ENCODE measurements at places on chromosomes 2 and 18.

- no peak for DNase-seq
Observed at GRCh38 chr2:123999681-124000080, 25.4 kb upstream of the CNTNAP5 start.

GRCh38 chr2:212733273-212733672 is 194.7 kb upstream of the ERBB4 start:
- no peak for DNase-seq

DNA sequence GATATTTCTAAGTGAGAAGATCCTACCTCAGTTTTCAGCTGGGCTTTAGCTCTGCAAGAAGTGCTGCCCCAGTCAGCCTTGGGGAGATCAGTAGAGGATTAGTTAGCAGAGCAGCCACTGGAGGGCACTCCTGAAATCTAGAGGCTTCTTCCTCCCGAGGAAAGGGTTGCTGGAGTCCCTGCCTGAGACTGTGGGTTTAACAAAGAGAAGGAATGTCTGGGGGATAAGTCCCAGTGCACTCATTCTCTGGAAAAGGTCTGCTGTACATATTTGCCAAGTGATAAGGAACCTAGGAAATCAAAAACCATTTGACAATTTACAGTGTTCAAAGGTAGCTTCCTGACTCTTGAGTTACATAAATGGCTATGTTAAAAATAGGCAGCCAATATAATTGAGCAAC is 207.2 kb downstream of the SLC8A1 start:
- no peak for DNase-seq

- DNase-seq = no peak
Observed at GRCh38 chr2:224723586-224724217, 7.5 kb upstream of the CCDC195 start.

GRCh38 chr2:215851082-215851481 is 162.3 kb downstream of the MREG start:
- DNase-seq = no peak

- no peak for DNase-seq
Observed at GRCh38 chr2:217279556-217279955, 419.7 kb upstream of the TNP1 start.

GRCh38 chr18:46034230-46034629 is 37.8 kb downstream of the PSTPIP2 start:
- no peak for DNase-seq

GRCh38 chr2:236380051-236380612 is 115.9 kb upstream of the ASB18 start:
- DNase-seq = no peak

- DNase-seq = no peak
Observed at GRCh38 chr2:38474021-38474456, 97.0 kb upstream of the ATL2 start.

GRCh38 chr2:236674646-236675045 is 105.0 kb downstream of the ACKR3 start:
- DNase-seq = no peak

- DNase-seq = no peak
Observed at GRCh38 chr18:6557770-6558248, 143.1 kb upstream of the L3MBTL4 start.

DNA sequence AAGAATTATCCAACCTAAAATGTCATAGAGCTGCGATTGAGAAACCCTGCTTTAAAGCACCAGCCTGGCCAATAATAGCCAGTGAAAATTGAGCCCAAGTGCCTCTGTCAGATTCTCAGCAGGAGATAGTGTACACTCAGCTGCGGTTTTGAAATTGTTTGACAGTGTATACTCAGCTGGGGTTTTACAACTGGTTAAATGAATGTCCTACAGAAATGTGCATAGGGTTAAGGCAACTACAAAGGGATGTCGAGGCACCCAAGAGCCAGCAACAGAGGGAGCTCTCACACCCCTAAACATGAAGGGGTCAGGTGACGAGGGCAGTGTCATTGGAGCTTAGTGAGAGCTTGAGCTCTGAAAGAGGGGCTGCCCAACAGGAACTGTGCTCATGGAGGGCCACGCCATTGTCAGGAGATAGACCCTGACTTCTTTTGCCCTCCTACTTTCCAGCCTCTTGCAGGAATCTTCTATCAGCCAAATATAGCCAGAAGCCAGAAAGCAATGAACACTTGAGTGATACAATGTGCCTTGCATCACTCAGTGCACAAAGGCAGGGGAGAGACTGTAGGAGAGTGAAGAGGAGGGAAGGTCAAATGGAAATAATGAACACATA is 15.1 kb downstream of the ACTG2 start:
- peak; percentile 24 for DNase-seq

GRCh38 chr2:233234264-233234663 is 17.2 kb upstream of the ATG16L1 start:
- DNase-seq = no peak

- no peak for DNase-seq
Observed at GRCh38 chr2:150346806-150347205, 140.7 kb downstream of the RND3 start.

DNA sequence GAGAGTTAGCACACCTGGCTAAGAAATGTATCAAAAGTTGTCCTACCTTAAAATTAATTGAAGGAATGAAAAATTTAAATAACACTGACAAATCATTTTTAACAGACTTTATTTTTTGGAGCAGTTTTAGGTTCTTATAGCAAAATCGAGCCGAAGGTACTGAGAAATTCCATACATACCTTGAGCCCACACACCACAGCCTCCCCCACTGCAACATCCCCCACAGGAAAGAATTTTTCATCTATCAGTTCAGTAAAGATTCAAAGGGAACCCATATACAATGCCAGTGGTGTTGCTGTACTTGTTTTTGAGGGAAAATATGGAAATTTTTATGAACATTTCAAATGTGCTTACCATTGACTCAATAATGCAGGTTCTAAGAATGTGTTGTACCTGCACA is 169.8 kb upstream of the HS6ST1 start:
- no peak for DNase-seq

GRCh38 chr2:48449073-48449840 is 80.7 kb upstream of the STON1 start:
- DNase-seq = no peak

GRCh38 chr2:227192491-227192890 is 28.1 kb downstream of the COL4A3 start:
- no peak for DNase-seq

DNA sequence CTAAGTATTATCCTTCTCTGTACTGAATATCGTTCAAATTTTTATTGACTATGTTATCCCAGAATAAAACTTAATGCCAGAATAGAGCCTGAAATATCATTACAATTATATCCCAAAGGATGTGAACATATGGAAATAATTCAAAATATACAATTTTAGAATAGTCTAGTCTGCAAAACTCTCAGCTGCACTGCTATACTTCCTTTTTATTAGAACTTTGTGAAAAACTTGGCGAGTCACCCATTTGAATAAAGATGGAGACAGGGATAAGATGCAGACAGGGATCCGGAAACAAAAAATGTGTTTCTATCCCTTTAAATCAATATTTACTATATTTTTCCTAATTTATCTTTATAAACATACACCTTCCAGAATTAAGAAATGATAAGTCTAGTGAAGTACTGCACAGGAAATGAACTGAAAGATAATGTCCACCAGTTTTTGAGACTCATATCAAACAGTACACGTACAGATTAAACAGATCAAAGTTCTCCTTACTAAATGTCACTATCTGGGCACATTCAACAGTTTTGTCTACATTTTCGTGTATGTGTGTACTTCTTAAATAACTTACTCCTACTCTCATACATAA is 107.8 kb downstream of the MEP1B start:
- DNase-seq = no peak

- DNase-seq = no peak
Observed at GRCh38 chr2:114543236-114543766, 100.9 kb downstream of the DPP10 start.

DNA sequence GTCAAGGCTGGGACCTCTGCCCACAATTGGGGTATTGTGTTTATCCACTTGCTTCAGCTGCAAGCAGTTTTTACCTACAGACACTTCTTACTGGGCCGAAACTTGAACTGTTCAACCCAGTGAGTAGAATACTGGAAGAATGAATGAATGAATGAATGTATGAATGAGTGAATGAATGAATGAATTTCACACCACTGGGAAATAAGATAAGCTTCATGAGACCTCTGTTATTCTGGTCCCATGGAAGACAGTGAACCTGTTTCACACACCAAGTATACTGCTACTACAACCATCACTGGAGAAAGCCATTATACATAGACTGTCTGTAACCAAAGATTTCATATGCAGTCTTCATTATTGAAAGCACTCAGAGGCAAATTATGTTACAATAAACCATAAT is 295.0 kb upstream of the GULP1 start:
- no peak for DNase-seq

DNA sequence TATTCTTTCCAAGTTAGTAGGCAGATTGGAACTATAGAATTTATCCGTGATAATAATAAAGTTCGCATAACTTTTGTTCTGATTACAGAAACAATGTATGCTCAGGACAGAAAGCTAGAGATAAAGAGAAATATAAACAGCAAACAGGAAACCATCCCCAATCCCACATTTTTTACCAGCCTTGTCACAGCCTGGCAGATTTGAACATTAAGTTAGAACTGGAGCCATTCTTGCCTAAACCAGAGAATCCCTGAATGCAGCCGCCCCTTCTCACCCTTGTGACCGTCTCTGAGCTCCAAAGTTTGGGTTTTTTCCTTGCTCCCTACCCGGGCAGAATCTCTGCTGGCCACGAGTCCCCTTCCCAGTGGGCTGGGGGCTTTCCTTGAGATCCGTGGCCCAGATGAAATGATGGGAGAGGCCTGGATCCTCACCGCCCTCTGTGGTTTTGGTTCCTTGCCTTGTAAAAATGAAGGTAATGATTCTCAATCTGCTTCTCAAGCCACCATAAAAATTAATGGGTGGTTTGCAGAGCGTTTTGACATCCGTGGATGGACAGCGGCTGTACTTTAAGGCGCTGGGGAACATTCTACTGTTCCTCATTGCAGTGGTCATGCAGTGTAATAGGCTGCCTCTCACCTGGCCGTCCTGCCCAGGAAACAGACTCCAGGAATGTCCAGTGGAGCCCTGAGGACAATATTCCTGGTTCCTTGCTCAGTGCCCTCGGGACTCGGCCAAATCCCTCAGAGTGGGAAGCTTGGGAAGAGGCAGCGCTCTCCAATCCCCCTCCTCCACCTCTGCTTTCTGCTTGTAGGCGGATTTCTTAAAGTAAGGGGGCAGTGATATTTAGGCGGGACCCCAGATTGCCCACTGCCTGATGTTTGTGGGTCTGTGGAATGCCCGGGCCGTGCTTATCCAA is 1.6 kb downstream of the SH3BP4 start:
- DNase-seq = no peak

- DNase-seq = no peak
Observed at GRCh38 chr2:181607629-181608590, 49.0 kb downstream of the CERKL start.

DNA sequence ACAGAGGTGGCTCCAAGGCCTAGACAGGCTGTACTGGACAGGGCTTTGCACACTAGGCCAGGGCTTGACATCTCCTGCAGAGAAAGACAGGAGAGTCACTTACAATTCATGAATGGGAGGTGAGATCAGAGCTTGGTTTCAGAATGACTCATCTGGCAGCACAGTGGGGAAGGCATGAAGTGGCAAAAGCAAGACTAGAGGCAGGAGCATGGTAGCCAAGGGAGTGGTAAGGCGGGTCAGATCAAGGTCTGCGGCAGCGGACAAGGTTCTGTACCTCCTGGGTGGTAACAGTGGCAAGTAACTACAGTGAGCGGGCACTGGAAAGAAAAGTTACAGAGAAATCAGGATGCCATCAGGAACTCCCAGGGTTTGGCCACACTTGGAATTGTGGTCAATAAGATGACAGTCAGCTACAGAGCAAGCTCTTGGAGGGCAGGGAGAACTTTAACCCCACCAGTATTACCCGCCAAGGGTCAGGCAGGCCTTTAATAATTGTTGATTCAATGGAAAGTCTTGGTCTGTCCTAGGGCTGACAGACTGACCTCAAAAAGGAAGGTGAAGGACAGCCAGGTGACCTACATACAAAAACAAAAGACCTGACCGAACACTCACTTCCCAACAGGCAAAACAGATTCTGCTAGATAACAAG is 5.7 kb downstream of the MCFD2 start:
- no peak for DNase-seq

- DNase-seq = no peak
Observed at GRCh38 chr18:48943736-48944527, 6.8 kb downstream of the SMAD7 start.

DNA sequence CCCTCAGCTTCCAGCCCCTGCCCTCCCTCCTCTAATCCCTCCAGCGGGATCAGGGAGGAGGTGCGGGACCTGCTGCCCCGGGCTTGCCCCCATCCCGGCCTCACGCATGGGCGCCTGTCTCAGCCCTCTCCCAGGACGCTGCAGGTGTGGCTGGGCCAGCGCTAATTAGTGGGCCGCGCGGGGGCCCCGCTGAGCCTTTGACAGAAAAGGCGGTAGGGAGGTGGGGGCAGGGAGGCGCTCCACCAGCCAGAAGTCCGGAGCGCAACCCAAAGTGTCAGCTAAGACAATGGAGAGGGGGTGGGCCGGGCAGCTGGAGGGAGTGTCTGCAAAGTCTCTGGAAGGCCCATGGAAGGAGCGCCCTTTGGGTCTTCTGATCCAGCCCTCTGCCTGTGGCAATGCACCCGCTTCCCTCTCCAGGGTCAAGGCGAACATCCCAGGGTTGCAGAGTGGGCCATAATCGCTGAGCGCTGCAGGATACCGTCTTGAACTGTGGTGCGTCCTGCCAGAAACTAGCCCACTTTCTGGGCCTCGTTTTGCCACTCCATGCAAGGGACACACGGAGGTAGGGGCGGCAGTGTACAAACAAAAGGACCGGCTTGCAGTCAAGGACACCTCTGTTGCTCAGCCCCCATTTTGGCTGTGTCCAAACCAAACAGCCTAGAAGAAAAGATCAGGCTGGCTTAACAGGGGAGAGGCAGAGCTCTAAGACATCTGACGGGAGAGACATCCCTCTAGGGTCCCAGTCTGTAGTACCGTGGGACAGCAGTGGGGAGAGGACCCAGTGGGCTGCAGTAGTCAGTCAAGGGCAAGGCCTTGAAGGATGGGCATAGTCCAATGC is 3.5 kb downstream of the ATP6V1B1 start:
- no peak for DNase-seq

DNA sequence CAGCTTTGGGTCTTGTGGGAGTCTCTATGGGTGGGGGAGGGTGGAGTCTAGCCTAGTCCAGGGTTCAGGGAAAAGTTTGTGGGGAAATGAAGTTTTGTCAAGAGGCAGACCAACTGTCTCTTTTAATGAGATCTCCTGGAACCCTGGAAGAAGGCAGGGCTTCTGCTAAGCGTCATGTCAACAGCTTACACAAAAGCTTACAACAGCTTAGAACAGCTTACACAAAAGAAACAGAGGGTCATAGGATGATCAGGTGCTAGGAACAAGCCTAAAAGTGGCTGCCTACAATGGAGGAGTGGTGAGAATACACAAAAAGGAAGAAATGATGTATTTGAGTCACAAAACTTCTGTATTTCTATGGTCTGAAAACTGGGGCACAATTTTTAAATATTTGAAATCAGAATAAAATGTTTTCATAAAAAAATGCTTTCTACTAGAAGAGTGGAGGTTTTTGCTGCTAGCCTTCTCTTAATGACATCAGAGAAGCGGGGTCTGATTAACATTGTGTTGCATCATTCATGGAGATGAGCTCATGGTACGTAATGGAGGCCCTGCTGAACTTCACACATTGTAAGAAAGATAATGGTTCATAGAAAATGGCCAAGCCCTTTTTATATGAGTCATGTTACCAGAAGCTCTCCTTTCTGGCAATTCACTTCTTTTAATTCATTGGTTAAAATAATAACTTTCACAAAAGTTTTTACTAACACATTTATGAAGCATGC is 351.0 kb downstream of the PIK3C3 start:
- no peak for DNase-seq
